ENCODE measurements at places on chromosomes 3 and 15. TPM values are rescaled to one million over a fixed set of nuclear protein-coding genes. Genes with fewer than 3 reads are reported as not detected.

The CPNE4 gene
- total RNA-seq, result 3.7 TPM

The GPR160 gene
- total RNA-seq, result 13.2 TPM

DNA sequence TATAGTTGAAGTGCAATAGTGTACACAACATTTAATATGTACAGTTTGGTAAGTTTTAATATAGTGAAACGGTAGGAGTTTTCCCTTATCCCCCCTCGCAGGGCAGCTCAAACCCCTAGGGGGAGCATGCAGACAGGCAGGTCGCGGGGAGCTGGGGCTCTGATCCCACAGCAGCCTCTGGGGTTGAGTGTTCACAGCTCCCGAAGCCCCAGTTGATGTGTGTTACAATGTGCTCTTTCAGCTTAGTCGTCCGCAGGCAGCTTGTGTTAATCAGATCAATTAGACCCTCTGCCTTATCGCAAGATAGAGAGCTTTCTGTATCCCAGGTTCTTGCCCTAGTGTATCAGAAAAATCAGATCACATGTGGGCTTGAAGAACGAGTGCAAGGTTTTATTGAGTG, 143.1 kb upstream of the CHRNA7 start:
- no peak for DNase-seq

DNA sequence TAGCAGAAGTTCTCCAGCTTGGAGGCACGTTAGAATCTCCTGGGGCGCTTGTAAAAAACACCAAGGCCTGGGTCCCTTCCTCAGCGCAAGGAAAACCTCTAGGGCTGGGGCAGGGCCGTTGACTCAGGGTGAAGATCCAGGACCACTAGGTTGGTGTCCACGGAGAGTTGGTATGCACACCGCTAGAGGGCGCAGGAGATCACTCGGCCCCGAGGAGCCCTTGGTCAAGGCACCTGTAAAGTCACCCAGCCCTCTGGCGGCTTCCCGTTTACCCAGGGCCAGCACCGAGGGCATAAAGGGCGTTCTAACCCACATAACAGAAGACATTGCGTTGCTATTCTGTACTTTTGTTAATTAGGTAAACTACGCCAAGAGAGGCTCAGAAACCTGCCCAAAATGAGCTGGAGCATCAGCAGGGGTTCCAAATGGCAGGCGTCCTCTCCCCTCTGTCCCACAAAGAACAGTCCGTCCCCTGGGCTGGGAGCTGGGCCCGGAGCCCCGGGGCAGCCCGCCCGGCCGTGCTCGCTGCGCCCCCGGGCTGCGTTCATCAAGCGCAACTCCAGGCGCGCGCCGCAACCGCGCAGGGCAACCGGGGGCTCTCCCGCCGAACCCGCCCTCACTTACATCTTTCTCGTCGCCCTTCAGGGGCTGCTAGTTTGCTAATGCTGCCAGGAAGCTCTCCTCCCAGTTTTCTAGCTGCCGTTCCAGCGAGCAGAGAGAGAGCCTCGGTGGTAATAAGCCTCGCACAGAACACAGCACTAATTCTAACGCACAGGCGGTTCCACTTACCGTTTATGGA, 332.1 kb downstream of the ARRDC4 start:
- DNase-seq, result no peak

The OR5K1 gene
- not detected for total RNA-seq

The ENTPD3 gene
- 0.21 TPM for total RNA-seq

The SLC12A1 gene
- total RNA-seq, result not detected

GRCh38 chr3:197595470-197596185, 39.9 kb upstream of the BDH1 start:
- no peak for DNase-seq

The MEIS2 gene
- 13.1 TPM for total RNA-seq

DNA sequence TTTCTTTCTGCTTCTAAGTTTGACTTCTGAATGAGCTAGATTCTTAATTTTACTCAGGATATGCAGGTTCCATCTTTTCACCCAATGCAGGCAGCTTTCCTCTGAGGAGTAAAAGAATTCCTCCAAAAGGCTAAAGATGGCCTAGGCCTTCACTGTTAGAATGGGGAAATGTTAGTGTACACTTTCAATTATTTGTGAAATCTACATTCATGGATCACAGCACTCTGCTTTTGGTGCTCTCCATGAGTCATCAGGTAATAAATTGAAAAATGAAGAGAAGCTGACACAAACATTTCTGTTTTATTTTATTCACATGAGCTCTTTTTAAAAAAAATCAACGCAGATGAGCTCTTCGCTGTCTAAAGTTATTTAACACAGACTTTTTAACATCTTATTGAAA, 502.5 kb upstream of the GOLIM4 start:
- no peak for DNase-seq

- DNase-seq, result no peak
Measured at GRCh38 chr3:117120014-117120413, 410.4 kb downstream of the TUSC7 start.

DNA sequence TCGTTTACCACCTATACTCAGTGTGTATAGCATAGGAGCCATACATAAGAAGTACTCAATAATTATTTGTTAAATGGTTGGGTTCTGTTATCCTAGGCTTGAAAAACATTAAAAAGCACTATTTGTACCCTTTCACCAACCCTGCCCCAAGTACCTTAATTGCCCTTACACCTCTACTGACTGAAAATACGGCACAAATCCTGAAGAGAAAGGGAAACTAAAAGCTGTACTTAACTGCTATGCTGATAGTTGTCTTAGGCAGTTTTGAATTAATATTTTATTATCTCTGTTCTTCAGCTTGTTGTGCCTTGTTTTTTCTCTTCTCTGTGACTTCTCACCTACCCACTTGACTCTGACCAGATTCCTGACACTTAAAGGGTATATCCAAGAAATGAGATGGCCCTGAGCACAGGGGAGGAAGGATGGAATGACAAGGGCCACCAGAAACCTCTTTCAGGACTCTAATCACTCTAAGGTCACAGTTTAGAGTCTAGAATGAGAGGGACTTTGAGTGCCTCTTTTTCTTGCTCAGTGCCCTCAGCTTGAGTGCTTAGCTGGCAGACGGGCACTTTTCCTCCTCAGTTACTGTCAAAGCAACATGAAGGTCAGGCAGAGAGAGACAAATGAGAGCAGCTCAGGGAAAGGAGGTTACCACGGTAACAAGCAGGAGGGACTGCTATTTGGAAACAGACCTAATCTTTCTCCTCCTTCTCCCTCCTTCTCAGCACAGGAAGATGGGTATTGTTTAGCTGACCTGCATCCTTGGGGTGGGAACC, 136.5 kb downstream of the ZNF609 start:
- DNase-seq, result no peak

DNA sequence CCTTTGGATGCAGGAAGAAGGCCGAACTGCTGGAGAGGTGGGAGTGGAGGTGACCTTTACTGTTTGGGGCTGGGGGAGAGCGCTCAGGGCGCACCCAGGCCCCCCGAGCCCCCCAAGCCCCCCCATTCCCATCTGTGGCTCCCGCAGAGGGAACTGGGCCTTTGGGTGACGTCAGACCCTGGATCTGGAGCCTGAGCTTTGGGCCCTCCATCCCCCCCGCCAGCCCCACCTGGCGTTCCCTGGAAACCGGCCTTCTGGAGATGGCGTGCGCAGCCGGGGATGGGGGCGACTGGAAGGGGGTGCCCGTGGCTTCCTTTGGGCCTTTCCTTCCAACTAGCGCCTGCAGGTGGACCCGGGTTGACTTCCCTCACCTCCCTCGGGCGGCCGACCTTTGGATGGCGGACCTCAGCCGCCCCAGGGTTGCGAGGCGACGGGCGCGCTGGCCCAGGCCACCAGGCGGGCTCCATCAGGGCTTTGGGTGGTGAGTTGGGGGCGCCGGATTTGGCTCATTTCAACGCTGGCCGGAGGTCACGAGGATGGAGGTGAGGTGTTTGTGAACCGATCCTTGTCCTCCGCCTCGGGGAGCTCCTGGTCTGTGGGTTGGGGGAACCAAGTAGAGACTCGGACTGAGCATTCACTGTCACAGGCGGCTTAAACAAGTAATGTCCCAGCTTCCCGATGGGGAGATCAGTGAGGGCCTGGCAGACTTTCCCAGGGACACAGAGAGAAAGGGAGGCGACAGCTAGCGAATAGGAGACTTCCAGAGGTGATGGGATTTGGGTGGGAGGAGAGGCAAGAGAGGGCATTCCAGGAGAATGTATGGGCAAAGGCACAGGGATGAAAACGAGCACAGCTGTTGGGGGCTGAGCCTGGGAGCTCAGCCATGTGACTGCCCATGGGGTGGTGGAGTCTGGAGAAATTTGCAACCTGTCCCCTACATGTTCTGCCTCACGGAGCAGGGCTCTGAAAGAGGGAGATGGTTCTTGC, 709 bp downstream of the SCAMP5 start:
- DNase-seq, result no peak

GRCh38 chr3:192825657-192826200, 91.9 kb downstream of the MB21D2 start:
- no peak for DNase-seq

DNA sequence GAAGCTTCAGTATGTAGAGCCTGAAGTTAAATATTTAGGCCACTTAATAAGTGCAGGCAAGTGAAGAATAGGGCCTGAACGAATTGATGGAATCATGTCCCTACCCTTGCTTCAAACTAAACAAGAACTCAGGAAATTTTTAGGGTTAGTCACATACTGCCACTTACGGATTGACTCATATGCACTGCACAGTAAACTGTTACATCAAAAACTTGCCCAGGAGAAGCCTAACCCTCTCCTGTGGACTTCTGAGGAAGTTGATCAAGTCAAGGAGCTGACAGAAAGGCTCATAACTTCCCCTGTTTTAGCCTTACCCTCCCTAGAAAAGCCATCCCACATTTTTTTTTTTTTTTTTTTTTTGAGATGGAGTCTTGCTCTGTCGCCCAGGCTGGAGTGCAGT, 20.6 kb upstream of the KBTBD12 start:
- DNase-seq, result no peak

The PRR23A gene
- not detected for total RNA-seq

- DNase-seq, result no peak
Measured at GRCh38 chr15:42602501-42602900, 27.1 kb downstream of the STARD9 start.
